ENCODE measurements at places on chromosomes 13 and 19.

GRCh38 chr19:2524840-2525723 lies 49.2 kb downstream of the GADD45B start:
- DNase-seq = peak; percentile 72

- DNase-seq = no peak
Observed at GRCh38 chr19:37362733-37363132, 8.2 kb upstream of the ZNF527 start.

GRCh38 chr13:41960211-41960636 lies 685 bp downstream of the VWA8 start:
- peak; percentile 25 for DNase-seq

DNA sequence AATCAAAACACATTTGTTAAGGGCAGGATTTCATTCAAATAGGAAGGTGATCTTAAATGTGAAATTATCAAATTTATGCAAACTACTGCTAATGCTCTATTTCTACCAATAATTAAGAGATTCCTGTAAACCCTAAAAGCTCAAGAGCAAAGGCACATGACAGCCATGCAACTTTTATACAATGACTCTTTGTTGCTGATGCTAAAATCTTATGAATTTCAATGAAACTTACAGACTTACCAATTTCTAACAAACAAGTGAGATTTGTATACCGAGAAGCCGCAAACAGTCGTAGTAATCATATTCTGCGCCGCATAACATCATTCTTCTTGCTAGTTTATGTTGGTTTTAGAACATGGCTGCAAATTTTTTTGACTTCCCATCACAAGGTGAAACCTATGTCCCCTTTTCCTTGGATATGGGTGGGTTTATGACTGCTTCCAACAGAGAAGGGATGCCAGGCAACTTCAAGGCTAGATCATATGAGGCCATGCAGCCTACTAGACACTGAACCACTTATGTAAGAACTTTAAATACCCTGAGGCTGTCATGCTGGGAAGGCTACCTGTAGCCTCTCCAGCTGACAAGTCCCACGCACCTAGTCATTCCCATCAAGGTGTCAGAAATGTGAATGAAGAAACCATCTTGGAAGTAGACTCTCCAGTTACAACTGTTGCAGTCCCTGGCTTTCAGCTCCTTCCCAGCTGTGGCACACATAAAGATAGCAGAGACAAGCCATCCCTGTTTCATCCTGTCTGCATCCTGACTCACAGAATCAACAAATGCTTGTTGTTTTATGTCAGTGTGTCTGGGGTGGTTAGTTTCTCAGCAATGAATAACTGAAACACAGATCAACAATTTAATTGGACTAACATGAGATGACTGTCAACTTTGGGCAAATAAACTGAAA lies 42.0 kb downstream of the LNX2 start:
- no peak for DNase-seq
